ENCODE measurements at places on chromosomes 11 and 22. TPM values are rescaled to one million over a fixed set of nuclear protein-coding genes. Genes with fewer than 3 reads are reported as not detected.

Gene BAIAP2L2
- total RNA-seq = 0.88 TPM

- DNase-seq = no peak
These were observed 12.6 kb upstream of the UCP2 start for GRCh38 chr11:73995247-73995646.

GRCh38 chr22:31036671-31037550 is 44.2 kb upstream of the SMTN start:
- DNase-seq = no peak

DNA sequence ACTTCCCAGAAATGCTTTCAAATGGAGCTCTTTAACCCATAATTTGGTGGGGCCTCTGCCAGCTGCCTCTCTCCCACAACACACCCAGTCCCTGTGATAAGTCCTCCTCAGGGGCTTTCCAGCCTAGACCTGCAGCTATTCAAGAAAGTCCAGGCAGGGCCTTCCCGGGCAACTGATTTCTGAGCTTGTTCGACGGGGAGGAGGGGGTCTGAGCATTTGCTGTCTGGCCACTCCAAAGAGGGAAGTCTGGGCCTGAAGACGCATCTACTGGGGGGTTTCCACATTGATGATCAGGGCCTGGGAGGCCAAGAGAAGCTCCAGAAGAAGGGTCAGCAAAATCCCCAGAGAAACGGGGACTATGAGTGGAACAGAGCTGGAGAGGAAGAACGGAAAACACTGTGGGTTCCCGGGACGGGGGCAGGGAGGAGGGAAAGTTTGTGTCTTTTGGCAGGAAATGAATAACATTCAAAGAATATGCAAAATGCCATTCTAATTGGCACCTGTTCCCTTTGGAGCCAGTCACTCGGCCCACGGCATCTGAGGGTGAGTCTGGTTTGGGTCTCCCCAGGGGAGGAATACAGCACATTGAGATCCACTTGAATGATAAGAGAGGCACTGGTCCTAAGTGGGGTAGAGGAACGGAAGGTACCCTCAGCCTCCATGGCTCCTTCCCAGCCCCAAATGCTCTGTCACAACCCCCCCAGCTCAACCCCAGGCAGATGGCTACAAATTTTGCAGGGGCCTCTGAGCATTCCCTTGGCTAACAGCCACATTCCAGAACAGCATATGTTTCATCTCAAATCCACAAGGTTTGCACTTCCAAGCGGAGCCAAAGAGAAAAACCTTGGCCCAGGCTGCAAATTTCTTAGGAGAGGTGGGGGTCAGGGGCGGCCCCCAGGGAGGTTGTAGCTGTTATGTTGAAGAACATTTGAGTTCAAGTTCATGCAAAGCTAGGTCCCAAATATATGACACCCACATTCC is 72.0 kb downstream of the RPUSD4 start:
- no peak for DNase-seq

- DNase-seq = no peak
These were observed 37.0 kb downstream of the B3GAT1 start for GRCh38 chr11:134374891-134375550.

DNA sequence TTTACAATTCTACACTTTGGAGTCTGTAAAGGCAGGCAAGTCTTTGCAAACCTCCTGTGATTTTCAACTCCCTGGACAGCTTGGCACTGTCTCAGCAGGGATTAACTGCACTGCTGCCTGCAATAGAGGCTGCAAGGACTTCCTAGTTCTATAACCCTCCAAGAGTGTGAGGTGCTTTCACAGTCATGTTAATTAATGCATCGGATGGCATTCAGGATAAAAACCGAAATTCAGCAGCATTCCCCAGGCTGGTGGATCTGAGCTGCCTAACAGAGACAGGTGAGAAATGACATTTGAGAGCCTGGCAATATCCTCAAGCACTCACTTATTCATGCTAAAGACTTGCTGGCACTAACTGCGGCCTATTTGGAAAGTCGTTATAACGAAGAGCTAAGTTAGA is 85.0 kb downstream of the LARGE1 start:
- no peak for DNase-seq

DNA sequence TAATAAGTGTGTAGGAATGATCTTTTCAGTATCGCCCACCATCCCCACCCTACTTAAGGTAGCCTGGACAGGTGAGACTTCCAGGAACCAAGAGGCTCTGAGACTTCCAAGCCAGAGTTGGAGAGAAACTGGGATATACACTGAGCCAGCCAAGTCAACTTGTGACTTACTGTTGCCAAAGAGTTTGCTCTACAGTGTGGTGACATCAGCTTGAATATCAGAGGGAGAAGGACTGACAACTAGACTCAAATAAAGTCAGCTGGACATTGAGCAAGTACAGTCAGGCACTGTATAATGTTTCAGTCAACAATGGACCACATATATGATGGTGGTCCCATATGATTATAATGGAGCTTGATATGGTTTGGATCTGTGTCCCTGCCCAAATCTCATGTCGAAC is 1.2 kb upstream of the MMP10 start:
- no peak for DNase-seq
